Kidney epithelial cell (primary cell): ENCODE measurements at places on chromosomes 11 and 22.

- DNase-seq = no peak
These were observed 8.3 kb upstream of the NCR3LG1 start for GRCh38 chr11:17343257-17343656.

DNA sequence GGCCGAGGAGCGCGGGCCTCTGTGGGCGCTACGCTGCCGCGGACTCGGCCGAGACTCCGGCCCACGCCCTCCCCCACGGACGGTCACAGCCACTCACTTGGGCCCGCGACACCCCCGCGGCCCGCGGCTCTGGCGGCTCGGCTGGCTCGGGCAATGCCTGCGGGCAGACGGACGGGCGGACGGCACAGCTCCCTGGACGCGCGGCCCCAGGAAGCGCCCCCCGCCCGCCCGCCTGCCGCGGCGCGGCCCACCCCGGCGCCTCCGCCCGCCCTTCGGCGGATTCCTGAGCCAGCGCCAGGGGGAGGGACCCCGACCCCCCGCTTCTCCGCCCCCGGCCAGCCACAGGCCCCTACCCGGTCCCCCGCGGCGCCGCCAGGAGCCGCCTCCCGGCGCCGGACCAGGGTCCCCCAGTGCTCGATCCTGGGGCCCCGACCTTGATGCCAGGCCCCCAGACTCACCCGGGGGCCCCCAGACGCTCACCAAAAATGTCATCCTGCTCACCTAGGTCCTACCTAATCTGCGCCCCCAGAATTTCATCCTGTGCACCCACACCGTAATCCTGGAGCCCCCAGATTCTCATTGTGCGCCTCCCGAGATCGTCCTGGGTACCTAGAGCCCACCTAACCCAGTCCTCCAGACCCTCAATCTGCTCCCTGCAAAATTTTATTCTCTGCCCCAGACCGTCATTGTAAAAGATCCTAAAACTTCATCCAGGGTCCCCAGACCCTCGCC is at the start of gene EFEMP2:
TSS of gene EFEMP2 (minus strand) at position 215 of the 732 bp plus-strand sequence. CDS start 446 bp downstream, outside the sequence.
- DNase-seq = no peak

DNA sequence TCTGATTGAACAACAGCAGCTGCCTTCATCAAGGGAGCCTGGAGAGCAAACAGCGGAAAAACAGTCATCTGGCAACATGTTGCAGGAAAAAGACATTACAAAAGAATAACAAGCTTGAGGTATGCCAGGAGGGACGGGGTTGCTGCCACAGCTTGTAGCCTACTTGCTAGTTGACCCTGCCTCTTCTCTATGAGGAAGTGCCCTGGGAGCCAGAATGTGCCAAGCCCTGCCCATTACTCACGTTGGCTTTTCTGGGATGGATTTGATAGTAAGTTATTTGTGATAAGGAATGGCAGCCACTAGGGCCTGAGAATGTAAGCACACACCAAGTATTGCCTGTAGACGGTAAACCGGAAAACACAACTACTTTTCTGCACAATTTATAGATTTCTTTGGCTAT is 113.5 kb upstream of the KIRREL3 start:
- no peak for DNase-seq

DNA sequence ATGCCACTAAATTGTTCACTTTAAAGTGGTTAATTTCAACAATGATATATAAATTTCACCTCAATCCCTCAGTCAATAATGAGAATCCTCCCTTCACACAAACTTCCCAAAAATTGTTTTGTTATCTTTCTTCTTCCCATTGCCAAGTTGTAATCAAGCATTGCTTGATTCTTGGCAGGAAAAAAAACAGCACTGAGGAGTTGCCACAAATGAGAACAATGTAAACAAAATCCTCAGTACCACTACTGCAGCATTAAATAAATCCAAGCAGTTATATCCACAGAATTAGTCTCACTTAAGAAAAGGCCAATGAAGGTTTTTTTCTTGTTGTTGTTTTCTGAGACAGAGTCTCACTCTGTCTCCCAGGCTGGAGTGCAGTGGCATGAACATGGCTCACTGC is 38.2 kb downstream of the FAM168A start:
- DNase-seq = no peak

- no peak for DNase-seq
These were observed 211.7 kb downstream of the NTM start for GRCh38 chr11:131582021-131582525.

DNA sequence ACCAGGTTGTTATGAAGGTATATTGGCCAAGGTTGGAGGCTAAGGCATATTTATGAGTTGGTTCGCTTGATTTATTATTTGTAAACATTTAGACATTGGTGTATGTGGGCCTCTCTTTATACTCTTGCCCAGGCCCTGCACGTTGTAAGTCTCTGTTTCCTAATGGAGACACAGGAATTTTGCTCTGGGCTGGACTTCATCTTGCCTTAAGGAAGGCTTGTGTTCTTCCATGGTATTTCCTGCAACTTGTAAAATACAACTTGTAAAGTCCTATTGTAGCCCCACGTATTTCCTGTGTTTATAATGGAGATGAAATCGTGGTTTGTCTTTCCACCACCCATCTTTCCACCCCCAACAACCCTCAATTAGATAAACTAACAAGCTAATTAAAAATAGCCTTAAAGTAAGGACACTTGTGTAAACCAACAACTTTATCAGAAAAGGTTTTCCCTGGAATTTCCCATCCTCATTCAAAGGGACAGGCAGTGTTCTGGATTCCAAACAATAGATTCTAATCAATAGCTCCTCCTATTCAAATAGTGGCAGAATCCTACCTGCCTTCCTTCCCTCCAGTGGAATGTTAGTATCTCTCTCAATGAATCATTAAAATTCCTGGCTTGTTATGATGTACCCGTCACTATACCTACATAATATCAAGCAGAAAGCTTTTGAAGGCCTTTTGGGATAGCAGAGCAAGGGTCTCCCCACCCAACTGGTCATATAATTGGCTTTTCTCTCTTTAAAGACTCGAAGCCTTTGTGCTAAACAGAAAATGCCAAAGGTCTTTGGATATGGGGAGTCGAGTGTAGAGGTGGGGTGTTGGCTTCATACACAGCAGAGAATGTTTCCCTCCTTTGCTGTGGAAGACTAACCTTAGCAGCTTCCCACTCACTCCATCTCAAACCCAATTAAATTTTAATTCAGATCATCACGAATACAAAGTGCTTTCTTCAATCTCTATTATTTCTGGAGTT is 77.1 kb downstream of the UBASH3B start:
- no peak for DNase-seq

GRCh38 chr22:47340851-47341436 is 578.5 kb downstream of the TBC1D22A start:
- no peak for DNase-seq

- no peak for DNase-seq
These were observed 57.2 kb downstream of the DDI1 start for GRCh38 chr11:104093426-104094280.

DNA sequence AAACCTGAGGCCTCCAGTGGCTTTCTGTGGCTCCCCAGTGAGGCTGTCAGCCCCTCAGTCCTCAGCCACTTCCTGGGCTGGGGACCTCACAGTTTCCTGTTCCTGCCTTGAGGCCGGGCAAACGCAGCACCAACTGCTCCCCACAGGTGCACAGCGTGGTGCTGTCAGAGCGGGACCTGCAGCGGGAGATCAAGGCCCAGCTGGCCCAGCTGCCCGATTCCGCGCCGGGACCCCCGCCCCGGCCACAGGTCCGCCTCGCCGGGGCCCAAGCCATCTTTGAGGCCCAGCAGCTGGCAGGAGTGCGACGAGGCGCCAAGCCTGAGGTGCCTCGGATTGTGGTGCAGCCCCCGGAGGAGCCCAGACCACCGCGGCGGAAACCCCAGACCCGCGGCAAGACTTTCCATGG is 5.4 kb downstream of the TBC1D10C start:
- DNase-seq = no peak
